ENCODE measurements at places on chromosomes 6 and 20.
A peak's percentile ranks its signal among the peaks of the same experiment; 100 is the strongest.

DNA sequence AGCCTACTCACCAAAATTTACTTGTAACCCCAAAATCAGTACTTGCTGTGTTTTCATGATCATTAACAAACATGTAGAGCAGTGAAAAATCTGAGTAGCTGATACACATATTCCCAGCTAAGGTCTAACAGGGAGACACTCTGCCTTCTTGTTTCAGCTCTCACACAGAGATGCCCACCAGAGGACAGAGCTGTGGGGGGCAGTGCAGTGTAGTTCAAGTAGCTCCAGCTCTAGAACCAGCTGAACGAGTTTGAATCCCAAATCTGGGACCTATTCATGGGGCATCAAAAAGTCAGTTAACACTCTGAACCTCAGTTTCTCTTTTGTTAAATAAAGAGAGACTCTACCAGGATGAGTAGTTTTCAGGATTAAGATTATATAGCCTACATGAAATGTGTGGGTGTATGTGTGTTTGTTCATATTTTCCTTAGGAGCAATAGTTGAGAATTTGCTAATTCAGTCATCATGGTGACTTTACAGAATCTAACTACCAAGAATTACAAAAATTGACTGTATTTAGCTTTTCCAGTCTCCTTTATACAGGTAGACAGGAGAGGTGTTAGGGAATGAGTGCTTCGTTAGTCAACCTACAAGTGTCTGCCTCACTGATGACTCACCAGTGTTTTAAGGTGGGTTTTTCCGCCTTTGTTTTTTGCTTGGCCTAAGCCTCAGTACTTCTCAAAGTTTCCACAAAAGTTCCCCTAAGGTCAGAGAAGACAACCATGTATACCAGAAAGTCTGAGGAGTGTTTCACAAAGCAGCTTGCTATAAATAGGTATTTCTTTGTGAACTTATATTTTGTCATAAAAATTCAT is 164.0 kb upstream of the RUNX2 start:
- no peak for DNase-seq

DNA sequence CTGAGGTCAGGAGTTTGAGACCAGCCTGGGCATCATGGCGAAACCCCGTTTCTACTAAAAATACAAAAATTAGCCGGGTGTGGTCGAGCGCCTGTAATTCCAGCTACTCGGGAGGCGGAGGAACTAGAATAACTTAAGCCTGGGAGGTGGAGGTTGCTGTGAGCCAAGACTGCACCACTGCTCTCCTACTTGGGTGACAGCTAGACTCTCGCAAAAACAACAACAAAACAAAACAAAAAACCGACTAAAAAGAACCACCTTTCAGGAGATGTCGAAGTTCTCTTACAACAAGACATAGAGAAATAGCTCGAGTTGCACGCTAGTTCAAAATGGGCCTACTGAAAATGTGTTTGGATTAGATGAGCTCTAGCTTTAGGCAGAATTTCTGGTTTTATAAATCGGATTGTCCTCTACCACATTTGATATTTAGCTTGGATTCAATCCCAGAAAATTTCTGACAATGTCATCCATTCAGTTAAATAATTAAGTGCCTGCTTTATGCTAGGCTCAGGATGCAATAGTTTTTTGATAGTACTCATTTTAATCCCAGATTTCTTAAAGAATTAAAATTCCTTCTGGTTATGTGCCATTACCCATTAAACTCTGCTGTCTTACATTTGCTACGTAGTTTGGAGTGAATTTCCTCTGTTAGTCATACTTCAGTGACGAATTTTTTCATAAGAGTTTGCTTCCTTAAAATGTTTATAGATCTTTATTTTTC is 137.5 kb upstream of the SHLD1 start:
- DNase-seq, result no peak

DNA sequence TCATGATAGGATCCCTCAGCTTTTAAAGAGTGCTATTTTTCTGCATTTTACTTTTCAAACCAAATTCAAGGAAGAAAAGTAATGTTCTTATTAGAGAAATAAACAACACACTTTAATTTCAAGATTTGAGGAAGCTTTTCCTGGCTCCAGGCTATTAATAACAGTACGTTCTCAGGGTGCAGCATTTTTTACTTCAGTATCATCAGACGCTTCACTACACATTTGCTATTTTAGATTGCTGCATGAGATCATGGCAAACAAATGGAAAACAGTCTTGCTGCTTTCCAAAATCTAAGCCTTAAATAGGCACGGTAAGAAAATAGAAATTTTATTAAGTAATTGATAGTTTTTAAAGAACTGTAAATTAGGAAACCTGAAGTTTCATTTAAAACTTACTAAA is 253.6 kb upstream of the EXOC2 start:
- no peak for DNase-seq

DNA sequence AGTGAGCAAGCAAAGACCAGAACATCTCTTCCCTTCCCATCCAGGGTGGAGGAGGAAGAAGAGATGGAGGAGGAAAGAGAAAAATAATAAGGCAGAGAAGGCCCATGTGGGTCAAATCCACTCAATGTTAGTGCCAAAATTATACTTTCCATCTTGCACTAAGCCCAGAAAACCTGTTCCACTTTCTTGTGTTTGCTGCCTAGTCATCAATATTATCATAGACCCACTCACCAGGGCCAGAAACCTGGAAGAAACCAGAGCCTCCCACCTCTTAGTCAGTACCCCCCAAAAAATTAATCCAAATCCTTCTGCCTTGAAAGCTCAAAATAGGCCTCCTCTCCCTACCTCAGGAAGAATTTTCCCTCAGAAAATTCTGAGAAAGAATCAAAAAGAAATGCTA is 171.1 kb downstream of the SOD2 start:
- no peak for DNase-seq

DNA sequence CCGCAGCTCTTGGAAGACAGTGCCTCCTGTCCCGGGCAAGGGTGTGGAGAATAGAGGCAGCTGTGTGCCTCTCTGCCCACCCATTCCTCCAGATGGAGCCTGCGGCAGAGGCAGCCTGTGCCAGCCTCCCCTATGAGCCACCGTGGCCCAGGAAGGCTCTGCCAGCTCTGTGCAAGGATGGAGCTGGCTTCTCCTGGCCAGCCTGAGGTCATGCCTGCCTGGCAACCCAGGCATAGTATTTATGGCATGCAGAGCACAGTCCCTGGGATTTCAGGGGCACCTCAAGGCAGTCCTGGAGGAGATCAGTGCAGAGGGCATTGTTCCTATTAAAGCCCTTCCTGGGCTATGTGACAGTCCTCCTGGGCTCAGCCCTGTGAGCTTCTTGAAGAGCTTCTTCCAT is 1.5 kb downstream of the EPB41L1 start:
- DNase-seq, result no peak

DNA sequence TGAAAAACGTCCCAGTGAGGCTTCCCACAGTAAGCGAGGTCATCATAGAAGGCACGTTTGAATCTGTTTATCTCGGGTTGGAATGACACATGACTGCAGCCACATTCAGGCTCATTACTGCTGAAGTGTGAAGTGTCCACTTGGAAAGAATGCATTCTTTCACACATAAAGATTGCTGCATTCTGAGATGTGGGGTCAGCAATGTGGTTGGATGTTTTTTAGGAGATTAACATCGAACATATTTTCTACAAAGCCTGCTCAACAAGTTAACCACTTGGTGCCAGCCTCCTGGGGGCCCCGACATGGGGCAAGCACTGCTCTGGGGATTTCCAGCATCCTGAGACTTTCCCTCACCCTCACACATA is 79.9 kb downstream of the BMP6 start:
- DNase-seq, result no peak

DNA sequence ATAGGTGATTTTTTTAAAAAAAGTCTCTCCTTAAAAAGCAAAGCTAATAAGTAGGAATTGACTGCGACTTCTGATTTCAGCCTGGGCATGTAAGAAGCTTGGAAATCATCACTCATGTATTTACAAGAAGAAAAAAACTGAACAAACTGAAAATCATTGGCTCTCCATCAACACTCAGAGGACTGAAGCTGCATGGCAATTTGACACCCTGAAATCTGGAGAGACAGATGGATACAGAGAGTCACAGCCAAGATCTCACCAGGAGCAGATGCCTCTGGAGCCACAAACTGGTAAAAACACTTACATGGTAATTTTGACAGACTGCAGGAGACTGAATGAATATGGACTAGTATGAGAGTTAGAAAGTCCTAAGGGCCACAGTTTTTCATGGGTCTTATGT is 191.2 kb upstream of the TCF21 start:
- DNase-seq, result no peak

- DNase-seq, result no peak
These were observed 88.5 kb upstream of the SIM1 start for GRCh38 chr6:100553243-100553642.

GRCh38 chr6:88105741-88106340 is 58.2 kb downstream of the SPACA1 start:
- no peak for DNase-seq

DNA sequence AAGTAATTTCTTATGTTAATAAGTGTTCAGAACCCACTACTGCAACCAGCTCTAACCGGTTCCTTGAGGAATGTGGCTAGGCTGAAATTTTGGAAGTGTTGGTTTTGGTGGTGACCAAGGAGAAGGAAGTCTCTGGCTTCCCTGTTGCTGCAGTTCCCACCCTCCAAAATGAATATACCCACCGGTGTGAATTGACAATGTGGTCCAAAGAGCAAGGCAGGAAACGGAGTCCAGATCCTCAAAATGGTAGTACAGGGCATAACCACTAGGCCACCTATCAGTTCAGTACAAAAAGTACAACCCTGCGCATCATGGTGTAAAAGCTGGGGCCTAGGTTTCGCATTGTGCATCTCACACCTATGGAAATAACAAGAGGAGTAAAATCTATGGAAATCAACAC is 2.8 kb downstream of the ADNP start:
- no peak for DNase-seq

GRCh38 chr6:7541175-7542064 is at the start of gene DSP:
DSP (plus strand) TSS chr6:7541671; CDS start chr6:7541916, 245 bp downstream.
- DNase-seq, result peak; percentile 3

GRCh38 chr20:44627364-44628010 is 24.0 kb downstream of the ADA start:
- DNase-seq, result no peak

GRCh38 chr6:42933205-42933604 is 3.9 kb downstream of the CNPY3 start:
- no peak for DNase-seq

GRCh38 chr6:7697820-7698623 is 27.9 kb upstream of the BMP6 start:
- no peak for DNase-seq

DNA sequence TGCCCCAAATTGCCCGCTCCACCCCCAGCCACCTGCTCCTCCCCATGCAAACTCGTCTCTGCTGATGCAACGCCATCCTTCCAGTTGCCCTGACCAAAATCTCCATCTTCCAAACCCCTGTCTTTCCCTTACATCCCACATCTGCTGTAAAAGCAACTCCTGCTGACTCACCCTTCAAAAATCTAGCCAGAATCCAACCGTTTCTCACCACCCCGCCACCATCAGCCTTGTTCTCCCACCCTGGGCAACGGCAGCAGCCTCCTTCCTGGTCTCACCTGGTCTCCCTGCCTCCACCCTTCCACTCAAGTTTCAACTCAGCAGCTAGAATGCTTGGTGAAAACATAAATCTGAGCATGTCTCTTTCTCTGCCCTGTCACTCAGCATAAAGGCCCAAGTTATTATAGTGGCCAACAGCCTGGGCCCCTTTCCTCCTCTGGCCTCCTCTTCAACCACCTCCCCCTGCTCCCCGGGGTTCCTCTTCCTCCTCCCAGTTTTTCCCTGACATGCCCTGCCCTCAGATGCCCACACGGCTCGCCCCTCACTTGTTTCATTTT is 7.2 kb upstream of the SYNJ2 start:
- DNase-seq, result no peak

DNA sequence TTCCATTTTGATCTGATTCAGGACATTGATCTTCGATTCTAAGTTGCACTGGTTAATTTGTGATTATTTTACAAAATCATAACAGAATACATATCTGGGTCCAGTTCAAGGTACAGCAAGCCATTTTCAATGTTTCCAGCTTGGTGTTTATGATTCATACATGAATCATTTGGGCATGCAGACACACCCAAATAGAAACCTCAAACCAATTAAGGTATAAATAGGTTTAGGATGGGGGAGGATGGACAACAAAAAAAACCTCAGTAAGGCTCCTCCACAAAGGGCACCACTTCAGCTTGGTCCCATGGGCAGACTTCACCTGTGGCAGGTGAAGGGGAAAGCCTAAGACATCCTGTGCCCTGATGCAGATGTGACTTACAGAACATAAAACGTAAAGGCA is 192.7 kb downstream of the KHDC1L start:
- DNase-seq, result no peak

DNA sequence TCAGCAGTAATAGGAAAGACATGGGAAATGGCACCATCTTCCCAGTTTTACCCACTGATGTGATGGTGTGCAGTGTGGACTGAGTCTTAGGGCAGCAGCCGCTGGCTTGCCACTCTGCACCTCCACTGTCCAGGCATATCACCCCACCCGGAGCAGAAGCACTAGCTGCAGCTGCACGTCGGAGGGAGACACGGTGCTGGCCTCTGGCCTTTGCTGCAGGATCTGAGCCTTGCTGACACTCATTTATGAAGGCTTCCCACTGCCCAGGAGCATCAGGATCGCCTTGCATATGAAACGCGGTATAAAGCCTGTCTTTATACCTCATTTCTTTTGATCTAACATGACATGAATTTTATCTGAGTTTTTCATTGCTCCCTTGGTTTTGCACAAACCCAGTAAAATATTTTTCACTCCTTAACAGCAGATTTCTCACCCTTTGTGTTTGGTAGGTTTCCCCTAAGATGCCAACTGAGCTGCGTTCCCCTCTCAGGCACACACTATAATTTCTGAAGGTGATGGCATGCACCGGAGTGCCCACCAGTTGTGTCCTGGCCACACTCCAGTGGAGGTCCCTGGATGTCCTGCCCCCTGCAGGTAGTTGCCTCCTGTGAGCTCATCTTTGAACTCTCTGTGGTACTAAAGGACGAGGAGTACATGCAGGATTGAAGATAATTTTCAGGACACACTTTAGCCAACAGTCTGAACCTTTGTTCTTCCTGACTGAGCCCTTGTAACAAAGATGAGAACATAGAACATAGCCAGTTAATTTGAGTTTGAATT is 9.0 kb upstream of the EXOC2 start:
- DNase-seq, result no peak

- DNase-seq, result peak; percentile 40
These were observed 7.7 kb upstream of the ZKSCAN8 start for GRCh38 chr6:28134015-28134414.

- DNase-seq, result no peak
These were observed 23.1 kb downstream of the LBP start for GRCh38 chr20:38369389-38369788.
